ENCODE measurements at places on chromosomes 4 and X.
A peak's percentile ranks its signal among the peaks of the same experiment; 100 is the strongest.

- no peak for DNase-seq
Measured at GRCh38 chr4:30757357-30757756, 37.2 kb downstream of the PCDH7 start.

DNA sequence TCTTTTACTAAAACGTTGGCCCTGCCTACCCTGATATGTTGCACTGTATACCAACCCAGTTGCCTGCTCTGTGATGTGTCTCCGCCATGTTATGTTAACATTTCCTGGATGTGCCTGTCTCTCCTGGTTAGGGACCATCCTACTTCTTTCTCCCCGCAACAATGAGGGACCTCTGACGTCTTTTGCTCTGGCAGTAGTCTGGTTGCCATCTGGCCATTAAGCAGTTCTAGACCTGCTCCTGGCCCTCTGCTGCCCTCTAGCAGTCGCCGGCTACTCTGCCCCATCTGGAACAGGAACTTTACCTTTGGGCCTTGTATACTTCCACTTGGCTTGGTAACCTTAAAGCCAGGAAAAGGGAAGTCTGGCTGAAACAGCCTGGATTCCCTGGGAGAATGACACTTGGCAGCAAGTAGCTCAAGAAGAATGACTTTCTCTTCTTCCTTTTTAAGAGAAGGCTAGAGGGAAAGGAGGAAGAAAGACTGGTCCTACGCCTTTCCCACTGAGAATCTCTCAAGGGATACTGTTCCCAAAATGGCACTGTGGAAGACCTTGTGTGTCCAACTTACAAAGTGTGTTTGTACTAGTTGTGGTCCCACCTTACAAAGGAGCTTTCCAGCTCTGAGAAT, 63.5 kb downstream of the GPC3 start:
- peak; percentile 39 for DNase-seq

DNA sequence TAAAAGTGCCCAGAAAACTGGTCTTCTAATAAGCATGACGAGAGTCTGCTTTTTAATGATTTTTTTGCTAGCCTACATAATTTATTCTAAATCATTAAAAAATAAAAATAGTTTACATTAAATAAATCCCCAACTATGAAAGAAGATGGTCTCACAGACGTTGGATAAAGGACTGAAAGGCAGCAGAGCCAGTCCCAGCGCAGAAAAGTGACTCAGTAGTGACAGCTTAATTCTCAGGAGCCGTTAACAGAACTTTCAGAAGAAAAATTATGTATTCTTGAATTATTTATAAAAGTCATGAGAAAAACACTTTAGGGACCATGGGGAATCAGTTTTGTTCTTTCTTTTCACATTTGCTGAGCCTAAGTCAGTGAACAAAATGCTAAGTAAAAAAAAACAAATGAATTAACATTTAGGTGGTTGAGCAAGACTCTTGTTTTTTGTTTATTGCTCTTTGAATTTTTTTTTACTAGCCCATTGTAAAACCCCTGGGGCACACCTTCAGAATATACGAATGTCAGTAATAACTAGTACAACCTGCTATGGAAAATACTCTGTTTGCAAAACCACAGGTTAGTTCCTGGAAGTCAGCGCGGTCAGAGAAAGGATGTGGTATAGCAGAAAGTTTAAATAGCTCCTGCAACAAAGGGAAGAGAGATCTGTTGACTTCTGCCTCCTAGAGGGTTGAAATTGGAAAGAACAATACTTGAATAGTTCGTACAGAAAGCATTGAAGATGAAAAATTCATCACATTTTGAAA, 50.4 kb upstream of the CCDC160 start:
- DNase-seq: peak; percentile 45

- no peak for DNase-seq
Measured at GRCh38 chr4:22688236-22688635, 4.5 kb upstream of the GBA3 start.

GRCh38 chr4:37245391-37245954, 930 bp downstream of the NWD2 start:
- DNase-seq: no peak

Measured in stimulated activated naive CD8-positive, alpha-beta T cell treated with anti-CD3 and anti-CD28 coated beads, Interleukin-15, Interleukin-2, amounts not matched to agents 100 U/mL and 50 U/mL, for 24 hours (primary cell).